ENCODE measurements at places on chromosomes 7 and 10.

GRCh38 chr7:139875821-139876241, 46.8 kb downstream of the TBXAS1 start:
- DNase-seq = no peak

- DNase-seq = no peak
These were observed 83.5 kb upstream of the CUX1 start for GRCh38 chr7:101733713-101734475.

GRCh38 chr7:114802632-114803031, 119.3 kb upstream of the MDFIC start:
- no peak for DNase-seq

GRCh38 chr7:6160191-6160623, 112.2 kb downstream of the CYTH3 start:
- no peak for DNase-seq

GRCh38 chr7:29935111-29935510, 54.5 kb downstream of the SCRN1 start:
- no peak for DNase-seq

DNA sequence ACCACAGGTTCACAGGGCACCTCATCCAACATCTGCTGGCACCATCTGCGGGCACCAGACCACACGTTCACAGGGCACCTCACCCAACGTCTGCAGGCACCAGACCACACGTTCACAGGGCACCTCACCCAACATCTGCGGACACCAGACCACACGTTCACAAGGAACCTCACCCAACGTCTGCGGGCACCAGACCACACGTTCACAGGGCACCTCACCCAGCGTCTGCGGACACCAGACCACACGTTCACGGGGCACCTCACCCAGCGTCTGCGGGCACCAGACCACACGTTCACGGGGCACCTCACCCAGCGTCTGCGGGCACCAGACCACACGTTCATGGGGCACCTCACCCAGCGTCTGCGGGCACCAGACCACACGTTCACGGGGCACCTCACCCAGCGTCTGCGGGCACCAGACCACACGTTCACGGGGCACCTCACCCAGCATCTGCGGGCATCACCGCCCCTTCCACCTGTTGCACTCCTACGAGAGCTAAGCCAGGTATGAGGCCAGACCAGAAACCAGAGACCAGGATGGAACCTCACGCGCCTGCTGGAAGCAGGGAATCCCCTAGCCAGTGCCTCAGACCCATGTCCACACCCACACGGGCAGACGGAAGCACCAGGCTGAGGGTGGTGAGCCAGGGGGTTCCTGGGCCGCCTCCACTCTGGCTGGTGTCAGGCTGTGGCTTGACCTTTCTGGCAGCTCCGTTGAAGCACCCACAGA, 182.8 kb downstream of the MAD1L1 start:
- no peak for DNase-seq

GRCh38 chr10:5434017-5434753, 21.8 kb downstream of the NET1 start:
- DNase-seq = no peak

GRCh38 chr10:84360637-84361365, 32.4 kb downstream of the CCSER2 start:
- DNase-seq = no peak

- no peak for DNase-seq
These were observed 41.4 kb upstream of the IKZF1 start for GRCh38 chr7:50262916-50263690.

- no peak for DNase-seq
These were observed 36.3 kb downstream of the PLAC9 start for GRCh38 chr10:80168679-80169380.

DNA sequence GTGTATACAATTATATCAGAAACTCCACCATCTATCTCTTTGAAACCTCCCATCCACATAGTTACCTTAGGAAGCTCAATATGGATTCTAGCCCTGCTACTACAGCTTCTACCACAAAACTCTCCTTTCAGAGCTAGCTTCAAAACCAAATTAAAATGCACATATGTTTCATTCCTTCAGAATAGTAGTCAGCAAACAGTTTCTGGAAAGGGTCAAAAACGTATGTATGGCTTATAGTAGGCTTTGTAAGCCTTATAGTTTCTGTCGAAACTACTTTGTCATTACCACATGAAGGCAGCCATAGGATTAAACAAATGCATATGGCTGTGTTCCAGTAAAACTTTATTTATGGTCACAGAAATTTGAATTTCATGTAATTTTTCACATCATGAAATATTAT, 155.6 kb upstream of the LAMB4 start:
- DNase-seq = no peak

DNA sequence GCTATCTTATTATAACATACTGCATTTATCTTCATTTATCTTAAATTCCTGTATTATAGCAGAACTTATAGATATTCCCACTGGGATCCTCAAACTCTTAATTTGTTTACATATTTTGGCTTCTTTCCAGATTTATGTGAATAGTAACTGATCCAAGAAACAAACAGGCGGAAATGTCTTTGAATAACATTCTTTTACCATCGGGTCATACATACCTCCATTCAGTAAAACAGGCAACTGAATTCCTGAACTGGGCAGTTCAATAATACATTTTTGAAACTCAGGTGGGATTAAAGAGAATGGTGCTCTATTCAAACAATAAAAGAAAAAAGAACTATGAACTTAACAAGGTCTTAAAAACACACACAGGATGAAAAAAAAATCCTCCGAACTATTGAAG, 337.4 kb downstream of the CRPPA start:
- no peak for DNase-seq

- no peak for DNase-seq
These were observed 40.2 kb upstream of the PRSS58 start for GRCh38 chr7:142298009-142298408.

DNA sequence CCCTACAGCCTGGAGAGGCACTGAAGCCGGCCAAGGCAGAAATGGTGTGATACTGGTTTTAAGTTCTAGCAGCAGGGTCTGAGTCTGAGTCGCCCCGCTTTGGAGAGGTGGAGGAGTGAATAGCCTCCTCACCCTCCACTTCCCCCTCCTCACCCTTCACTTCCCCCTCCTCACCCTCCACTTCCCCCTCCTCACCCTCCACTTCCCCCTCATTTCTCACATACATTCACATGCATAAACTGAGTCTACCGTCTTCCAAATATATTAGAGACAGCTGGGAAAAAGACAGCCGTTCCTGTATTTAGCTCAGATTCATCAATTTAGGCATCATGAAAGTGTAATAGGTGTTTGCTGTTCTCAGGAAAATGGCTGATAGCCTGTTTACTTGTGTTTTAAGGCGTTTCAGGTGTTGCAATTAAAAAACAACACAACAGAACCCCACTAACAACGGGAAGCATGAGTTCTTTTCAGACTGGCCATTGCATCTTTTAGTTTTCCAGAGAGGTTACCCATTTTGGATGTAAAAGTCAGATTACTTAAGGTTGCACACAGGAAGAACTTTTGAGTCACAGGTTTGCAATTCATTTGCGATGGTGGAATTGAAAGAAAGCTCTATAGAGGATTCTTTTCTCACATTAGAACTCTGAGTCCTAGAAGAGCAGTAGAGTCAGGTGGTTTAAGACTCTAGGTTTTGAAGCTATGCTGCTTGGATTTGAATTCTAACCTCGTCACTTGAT, 861 bp downstream of the NRBF2 start:
- no peak for DNase-seq

- DNase-seq = no peak
These were observed 79.6 kb downstream of the SEC61G start for GRCh38 chr7:54679490-54679817.

DNA sequence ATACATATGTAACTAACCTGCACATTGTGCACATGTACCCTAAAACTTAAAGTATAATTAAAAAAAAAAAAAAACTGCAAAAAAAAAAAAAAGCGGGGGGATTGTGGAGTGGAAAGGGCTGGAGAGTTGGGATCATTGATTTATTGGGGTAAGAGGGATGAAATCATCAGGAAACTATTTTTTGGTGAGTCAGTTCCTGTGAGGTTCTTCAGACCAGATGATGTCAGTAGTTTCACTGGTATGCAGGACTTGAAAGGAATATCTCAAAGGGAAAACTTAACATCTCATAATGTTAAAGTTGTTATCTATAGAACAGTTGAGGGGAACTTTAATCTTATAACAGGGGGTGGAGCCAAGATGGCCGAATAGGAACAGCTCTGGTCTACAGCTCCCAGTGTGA, 32.6 kb upstream of the TECTB start:
- no peak for DNase-seq

GRCh38 chr7:151992375-151992774, 33.1 kb upstream of the GALNT11 start:
- DNase-seq = no peak

DNA sequence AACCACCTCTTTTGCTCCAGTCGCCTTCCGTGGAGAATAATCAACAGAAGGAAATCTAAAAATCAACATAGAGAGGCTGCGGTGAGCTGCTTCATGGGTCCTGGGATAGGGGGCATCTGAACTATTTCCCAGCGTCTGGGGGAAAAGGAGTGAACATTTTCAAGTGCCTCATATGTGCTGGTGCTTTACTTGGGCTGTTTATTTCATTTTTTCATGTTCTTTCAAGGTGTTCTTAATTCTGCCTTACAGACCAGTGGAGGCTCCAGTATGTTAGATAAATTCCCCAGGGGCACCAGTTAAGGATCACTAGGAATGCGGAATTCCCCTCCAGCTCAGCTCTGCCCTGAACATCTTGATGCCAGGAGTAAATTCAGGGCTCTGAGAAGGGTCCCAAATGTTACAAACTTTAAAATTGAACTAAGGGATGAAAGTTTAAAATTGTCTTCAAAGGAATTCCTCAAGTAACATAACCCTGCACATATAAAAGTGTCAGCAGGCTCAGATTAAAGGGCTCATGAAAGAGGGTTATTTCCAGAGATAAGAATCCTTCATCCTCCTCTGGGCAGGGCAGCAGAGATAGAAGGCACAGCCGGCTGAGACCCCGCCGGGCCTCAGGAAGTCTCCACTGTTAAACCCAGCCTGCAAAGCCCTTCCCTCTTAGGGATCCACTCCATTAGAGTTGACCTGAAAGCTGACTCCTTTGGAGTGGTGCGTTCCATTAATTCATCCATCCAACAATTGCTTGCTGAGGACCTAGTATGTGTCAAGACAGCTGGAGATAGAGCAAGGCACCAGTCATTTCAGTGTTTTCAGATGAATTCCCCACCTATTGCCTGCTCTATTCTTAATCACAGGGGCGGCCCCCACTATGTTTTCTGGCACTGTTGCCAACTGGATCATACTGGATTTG, 345.8 kb downstream of the KCNMA1 start:
- DNase-seq = no peak

GRCh38 chr10:69959911-69960310, 92.7 kb upstream of the MACROH2A2 start:
- no peak for DNase-seq

GRCh38 chr7:75876126-75876881, 2.5 kb upstream of the RHBDD2 start:
- DNase-seq = no peak

- DNase-seq = no peak
These were observed 23.1 kb upstream of the MACC1 start for GRCh38 chr7:20240080-20240926.

- DNase-seq = no peak
These were observed 145.7 kb downstream of the HGF start for GRCh38 chr7:81624021-81624592.

DNA sequence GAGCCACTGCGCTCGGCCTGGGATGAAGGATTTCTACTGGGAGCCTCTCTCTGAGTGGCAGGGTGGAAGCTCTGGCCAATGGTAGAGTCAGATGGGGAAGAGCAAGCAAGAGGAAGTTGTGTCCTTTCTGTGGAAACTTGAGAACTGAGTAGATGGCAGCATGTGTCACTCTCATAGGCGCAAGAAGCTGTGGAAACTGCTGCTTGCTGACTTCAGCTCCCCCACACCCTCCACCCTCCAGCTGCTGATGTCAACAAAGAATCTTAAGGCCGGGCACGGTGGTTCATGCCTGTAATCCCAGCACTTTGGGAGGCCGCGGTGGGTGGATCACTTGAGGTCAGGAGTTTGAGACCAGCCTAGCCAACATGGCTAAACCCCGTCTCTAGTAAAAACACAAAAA, 39.8 kb upstream of the SRGN start:
- DNase-seq = no peak

- DNase-seq = no peak
These were observed at the start of gene KLF6 for GRCh38 chr10:3784510-3785250. Gene KLF6 (minus strand): TSS chr10:3785209. CDS start chr10:3785014, 195 bp downstream.

DNA sequence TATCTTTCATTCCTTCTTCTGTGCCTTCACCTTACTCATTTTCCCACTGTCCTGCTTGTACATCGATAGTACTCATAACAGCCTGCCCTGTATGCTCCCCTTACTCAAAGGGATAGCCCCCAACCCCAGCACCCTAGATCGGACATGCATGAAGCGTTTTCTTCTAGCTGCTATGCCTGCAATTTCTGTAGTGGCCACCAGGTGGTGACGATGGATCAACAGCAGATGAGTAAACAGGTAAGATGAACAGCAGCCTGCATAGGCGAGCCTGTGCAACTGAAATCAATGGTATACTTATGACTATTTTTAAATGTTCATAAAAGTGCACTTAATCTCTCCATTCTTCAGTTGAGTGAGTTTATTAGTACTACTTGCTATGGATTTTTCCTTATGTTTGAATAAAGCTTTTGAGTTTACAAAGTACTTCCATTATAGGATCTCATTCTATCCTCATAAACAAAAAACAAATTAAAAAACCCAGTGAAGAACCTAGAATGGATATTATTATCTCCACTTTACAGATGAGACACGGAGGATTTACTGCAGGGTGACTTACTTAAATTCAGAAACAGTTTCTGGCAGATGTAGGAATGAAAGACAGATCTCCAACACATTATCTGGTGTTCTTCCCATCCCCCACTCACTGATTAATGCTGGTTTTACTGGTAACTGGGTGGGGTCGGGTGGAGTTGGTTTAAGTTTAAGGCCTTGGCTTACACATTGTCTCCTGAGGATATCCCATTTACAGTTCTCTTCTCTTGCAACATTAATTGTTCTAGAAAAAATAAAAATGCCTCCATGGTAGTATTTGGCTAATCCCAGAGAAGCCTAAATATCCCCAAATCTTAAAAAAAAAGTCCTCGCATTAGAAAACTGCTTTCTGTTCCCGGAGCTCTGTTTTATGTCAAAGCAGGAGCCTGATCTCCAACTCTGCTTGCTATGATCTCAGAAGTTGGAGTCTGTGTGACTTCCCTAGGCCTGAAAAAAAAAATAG, 222.1 kb downstream of the GLI3 start:
- DNase-seq = no peak

DNA sequence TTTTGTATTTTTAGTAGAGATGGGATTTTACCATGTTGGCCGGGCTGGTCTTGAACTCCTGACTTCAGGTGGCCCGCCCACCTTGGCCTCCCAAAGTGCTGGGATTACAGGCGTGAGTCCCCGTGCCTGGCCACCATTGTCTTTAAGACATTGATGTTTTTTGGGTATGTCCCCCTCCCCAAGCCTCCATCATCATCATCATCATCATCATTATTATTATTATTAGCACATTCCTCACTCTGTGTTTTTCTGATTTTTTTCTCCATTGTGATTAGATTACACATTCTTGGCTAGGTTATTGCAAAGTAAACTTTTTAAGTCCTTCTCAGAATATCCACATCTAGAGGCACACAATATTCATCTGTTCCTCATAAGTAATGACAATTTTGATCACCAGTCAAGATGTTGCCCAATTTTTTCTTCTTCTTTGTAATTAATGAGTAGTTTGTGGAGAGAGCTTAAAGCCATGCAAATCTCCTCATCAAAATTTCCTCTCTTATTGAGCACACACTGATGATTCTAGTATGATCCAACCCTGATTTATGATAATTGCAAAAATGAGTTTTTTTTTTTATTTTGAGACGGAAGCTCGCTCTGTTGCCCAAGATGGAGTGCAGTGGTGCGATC, 47.5 kb downstream of the EPC1 start:
- DNase-seq = no peak

- DNase-seq = no peak
These were observed 4.4 kb downstream of the PKD1L1 start for GRCh38 chr7:47943676-47944474.

Measured in stimulated activated CD8-positive, alpha-beta memory T cell treated with anti-CD3 and anti-CD28 coated beads, Interleukin-4, amount 100 ng/mL, for 1 hour (primary cell).